ENCODE measurements at places on chromosomes 12 and 14. TPM values are rescaled to one million over a fixed set of nuclear protein-coding genes. Genes with fewer than 3 reads are reported as not detected.

DNA sequence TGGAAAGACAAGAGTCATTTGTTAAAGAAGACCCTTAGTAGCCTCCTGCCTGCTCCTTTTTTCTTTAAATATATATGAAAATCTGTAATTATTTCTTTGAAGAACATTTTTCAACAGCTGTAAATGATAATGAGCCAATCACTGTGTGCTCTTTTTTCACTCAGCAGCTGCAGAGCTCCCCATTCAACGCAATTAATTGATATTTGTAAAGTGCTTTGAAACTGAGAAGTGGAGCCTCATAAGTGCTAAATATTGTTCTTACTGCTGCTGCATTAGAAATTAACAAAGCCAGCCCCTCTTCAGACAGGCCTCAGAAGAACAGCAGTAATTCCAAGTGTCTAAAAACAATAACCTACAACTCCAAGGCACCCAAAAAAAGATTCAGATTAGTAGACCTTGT lies 224.3 kb downstream of the GXYLT1 start:
- DNase-seq: no peak

DNA sequence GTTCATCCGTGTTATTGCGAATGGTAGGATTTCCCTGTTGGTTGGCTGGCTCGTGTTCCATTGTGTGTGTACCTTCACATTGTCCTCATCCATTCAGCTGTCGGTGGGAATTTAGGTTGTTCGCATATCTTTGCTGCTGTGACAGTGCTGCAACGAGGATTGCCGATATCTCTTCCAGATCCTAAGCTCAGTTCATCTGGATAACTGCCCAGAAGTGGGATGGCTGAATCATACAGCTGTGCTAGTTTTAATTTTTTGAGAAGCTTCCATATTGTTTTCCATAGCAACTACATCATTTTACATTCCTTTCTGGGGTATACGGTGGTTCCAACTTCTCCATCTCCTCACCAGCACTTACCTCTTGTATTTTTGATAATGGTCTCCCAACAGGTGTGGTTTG lies 292.8 kb upstream of the SFSWAP start:
- no peak for DNase-seq

GRCh38 chr12:121578230-121579189 lies 2.3 kb downstream of the KDM2B start:
- DNase-seq: no peak

The HOXC6 gene
- 10.9 TPM for total RNA-seq

The SLCO1B1 gene
- not detected for total RNA-seq

GRCh38 chr12:121004253-121004815 lies 12.0 kb downstream of the C12orf43 start:
- DNase-seq: no peak

- DNase-seq: no peak
Observed at GRCh38 chr14:100200311-100200710, 38.6 kb upstream of the YY1 start.

GRCh38 chr12:109718390-109718789 lies 4.8 kb downstream of the FAM222A start:
- DNase-seq: no peak

DNA sequence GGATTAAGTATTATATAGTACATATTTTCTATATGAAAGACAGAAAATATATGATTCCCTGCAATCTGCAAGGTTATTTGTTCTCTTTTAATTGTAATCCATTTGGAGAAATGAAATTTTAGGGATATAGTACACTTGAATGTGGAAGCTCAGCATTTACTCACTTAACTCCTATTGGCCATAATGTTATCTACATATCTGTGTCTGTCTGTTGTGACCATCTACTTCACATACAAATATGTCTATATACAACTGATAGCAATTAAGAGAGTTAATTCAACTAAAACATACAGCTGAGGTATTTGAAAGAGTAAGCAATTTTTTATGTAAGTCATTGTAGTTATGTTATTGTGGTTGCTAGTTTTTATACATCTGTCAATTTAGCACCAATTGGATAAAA lies 12.9 kb downstream of the FOXG1 start:
- no peak for DNase-seq

DNA sequence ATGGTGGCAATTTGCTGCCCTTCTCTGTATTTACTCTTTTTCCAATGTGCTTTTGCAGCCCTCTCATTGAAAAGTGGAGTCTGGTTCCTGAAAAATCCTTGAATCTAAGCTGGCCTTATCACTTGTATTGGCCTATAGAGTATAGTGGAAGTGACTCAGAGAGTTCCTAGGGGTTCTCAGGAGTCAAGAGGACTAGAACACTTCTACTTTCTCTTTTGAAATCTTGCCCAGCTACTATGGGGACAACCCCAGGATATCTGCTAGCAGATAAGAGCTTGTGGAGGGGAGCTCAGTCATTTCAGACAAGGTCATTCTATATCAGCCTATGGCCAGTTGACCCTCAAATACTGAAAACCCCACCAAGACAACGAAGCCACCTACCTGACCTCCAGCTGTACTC lies 26.7 kb upstream of the WSCD2 start:
- DNase-seq: no peak

GRCh38 chr12:50102646-50103309 lies 1.0 kb upstream of the GPD1 start:
- DNase-seq: no peak

GRCh38 chr12:48750769-48751356 lies 34.4 kb upstream of the CCNT1 start:
- DNase-seq: peak; percentile 56

The CPNE6 gene
- not detected for total RNA-seq

DNA sequence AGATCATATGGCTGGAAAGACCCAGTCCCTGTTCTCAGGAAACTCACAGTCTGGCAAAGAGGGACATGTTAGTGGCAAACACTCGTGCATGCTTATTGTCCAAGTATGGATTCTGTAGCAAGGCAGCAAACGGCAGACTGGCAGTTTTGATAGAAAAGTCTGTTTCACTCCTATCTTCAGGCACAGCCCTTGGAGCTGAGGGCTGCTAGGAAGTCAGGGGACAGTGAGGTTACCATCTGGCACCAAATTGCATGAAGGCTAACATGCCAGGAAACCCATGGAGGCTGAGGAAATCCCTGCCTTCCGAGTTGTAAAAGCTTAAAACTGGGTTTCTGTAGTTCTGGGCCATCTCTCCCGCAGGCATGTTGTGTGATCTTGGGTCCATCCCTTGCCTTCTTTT lies 32.9 kb downstream of the CALM1 start:
- DNase-seq: no peak

The MTHFD1 gene
- total RNA-seq: 39.5 TPM

GRCh38 chr12:116244474-116245090 lies 32.9 kb downstream of the MED13L start:
- no peak for DNase-seq

The ACVRL1 gene
- total RNA-seq: not detected

- DNase-seq: no peak
Observed at GRCh38 chr14:91424813-91425530, 7.4 kb upstream of the CCDC88C start.

- DNase-seq: no peak
Observed at GRCh38 chr12:6768990-6769389, 2.8 kb downstream of the PTMS start.

GRCh38 chr12:115473257-115473956 lies 789.4 kb upstream of the TBX3 start:
- DNase-seq: no peak

- DNase-seq: no peak
Observed at GRCh38 chr14:33642691-33643244, 308.1 kb downstream of the EGLN3 start.

DNA sequence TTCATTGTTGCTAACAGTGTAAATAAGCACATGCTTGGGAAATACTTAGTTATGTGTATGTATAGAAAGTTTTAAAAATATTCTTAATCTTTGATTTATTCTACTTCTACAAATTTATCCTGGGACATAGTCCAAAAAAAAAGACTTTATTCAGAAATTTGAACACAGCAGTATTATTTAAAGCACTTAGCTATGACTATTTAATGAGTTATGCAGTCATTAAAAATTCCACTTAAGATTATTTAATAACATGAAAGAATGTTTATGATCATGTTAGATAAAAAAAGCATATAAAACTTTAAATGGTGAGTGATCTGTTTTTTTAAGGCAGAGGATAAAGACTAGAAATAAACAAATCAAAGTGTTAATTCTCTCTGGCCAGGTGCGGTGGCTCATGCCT lies 78.3 kb downstream of the BAZ1A start:
- DNase-seq: no peak

The TAPBPL gene
- 5.3 TPM for total RNA-seq

GRCh38 chr12:129211862-129212630 lies 358.8 kb downstream of the GLT1D1 start:
- DNase-seq: no peak

The PTHLH gene
- 106 TPM for total RNA-seq

DNA sequence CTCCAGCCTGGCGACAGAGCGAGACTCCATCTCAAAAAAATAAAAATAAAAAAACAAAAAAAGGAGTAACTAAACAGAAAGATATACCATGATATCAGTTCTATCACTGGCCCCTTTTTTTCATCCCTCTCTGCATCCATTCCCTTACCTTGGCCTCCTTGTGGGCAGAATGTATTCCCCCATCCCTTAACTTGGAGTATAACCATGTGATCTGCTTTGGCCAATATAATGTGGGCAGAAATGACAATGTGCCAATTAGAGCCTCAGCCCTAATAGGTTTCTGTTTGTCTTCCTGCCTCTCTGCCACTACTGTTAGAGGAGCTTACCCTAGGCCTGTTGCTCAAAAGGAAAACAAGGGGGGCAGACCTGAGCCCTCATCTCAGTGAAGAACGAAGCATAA lies 23.8 kb downstream of the GSC start:
- no peak for DNase-seq

DNA sequence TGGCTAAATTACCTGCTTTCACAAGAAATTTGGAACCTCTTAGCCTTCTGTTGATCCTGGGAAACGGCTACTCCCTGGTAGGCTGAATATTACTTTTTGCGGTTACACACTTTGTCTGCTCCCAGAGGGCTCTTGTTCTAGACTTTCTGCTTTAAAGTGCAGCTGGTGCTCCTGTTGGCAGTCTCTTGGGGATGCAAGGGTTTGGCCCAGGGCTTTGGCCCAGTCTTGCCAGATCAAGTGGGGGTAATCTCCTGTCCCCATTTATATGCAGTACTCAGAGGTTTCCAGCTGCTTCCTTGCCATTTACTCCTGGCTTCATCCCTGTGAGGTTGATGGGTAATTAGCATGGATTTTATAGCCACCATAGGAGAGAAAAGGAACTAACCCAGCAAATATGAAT lies 558.2 kb upstream of the MIS18BP1 start:
- no peak for DNase-seq

DNA sequence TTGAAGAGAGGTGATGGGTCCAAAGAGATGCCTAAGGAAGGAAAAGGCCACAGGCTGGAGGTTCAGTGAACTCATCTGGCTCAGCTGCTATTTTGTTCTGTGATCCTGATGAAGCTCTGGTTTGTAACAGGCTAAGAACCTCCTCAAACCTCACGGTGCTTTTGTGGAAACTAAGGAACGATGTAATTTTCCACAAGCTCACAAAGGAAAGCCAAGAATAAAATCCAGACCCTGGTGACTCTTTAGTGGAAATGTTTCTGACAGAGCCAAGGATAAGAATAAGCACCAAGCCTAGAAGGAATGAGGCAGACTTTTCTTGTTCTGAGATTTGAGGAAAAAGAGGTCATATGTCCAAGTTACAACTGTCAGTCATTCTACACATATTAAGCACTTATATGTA lies 93.6 kb downstream of the SLC24A4 start:
- DNase-seq: no peak

GRCh38 chr12:117105902-117106301 lies 6.7 kb upstream of the TESC start:
- DNase-seq: peak; percentile 94

The RNASE3 gene
- total RNA-seq: not detected

DNA sequence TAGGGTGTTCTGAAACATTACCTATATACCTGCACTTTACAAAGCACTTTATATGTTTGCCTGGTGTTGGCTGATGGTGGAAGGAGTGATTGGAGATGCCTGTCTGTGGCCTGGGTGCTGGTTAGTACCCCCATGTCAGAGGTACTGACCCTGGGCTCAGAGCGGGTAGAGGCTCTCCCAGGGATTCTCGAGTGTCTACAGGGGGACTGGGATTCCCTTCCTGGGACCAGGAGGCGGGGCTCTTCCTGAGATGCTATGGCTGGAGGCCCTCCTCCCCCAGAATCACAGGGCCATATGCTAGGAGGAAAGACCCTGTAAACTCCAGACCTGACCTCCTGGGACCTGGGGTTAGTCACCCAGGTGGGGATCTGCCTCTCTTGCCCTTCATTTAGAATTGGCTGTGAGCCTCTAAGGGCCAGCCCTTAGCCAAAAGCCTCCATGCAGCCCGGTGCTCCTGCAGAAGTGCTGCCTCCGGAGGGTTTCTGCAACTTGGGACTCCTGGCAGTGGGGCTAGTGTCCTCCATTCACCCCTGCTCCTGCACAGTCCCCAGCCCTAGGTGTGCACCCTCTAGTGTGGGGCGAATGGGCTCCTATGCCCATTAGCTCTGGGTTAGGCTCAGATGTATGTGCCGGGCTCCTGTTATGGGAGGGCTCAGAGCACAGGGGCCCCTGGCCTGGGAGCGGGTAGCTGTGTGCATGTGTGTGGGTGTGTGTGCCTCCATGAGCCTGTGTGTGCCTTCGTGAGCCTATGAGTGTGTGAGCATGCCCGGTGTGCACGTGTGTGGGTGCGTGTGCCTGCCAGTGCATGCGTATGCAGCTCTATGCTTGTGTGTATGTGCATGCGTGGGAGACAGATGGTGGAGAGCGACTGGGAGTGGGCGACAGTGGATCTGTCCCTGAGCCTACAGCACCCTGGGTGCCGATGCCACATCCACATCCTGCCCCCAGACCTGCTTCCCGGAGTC lies 36.6 kb downstream of the RTL1 start:
- no peak for DNase-seq

DNA sequence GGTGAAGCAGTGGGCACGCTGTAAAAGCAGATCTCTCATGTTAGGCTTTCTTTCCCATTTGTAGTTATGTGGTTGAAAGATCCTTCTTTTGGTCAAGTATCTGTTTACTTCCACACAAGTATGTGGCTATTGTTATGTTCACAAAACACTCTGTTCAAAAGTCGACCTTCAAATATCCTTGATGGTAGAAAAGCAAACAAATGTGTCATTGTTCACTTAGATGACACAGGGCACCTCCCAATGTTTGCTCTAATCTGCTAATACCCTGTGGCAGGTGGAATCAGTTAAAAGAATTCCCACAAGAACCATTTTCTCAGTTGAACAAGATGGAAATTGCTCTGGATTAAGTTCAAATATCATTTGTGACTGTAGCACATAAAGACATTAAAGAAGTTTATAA lies 43.6 kb upstream of the NAA30 start:
- DNase-seq: no peak

- DNase-seq: no peak
Observed at GRCh38 chr14:95119336-95119735, 38.0 kb downstream of the DICER1 start.

GRCh38 chr12:32754111-32754510 lies 1.6 kb downstream of the YARS2 start:
- peak; percentile 29 for DNase-seq

The RHOJ gene
- total RNA-seq: 10.5 TPM

Data from mammary epithelial cell (primary cell).